ENCODE measurements at places on chromosomes 7 and 10.

DNA sequence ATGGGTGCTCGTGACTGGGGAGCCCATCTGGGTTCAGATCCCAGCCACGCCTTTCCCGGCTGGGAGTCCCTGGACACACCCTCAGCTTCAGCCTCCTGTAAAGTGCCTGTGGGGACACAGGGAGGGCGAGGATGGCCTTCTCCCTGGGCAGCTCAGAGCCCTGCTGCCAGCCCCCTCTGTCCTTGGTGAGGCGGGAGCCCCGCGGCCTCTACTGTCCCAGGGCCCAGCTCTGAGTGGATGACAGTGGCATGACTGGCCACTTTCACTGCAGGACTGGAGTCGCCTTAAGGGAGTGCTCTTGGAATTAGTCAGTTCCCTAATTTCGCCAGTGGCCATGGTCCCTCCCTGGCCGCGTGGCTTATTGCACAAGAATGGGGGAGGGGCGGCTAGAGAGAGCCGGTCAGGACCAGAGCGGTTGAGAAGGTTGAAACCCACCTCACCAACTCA, 4.6 kb downstream of the BRI3 start:
- no peak for DNase-seq

- DNase-seq: no peak
Observed at GRCh38 chr10:58320351-58321049, 14.3 kb upstream of the UBE2D1 start.

DNA sequence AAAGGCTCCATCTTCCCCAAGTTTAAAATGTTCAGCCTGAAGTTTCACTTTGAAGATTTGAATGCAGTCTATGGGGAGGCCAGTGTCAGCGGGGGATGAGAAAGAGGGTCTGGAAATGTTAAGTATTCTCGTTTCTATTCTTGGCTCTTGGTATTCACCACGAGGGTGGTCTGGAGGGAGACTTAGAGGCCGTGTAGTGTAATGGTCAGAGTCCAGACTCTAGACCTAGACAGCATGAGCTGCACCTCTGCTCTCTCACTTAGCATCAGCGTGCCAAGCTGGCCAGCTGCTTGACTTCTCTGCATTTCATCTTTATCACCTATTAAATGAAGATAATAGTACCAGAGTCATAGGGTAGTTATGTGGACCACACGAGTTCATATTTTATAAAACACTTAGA, 57.9 kb downstream of the MKX start:
- DNase-seq: no peak

- DNase-seq: no peak
Observed at GRCh38 chr7:149529136-149529718, 31.6 kb upstream of the ZNF746 start.

DNA sequence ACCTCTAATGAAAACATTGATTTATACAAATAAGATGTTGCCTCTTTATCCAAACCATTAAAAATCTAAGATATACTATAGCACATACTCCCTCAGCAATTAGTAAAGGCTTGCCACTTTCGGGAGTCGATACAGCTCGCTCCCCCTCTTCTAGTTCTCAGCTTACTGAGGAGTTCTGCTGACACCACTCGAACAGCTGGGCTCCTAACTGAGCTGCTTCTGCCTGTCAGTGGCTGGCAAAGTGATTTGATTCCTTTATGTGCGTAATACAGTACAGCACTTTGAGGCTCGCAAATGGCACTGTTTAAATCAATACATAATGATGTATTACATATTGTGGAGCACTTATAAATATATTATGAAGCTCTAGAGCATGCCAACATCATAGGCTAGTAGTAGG, 241.8 kb downstream of the CREB5 start:
- no peak for DNase-seq

- DNase-seq: no peak
Observed at GRCh38 chr7:84614821-84615501, 420.4 kb upstream of the SEMA3A start.

DNA sequence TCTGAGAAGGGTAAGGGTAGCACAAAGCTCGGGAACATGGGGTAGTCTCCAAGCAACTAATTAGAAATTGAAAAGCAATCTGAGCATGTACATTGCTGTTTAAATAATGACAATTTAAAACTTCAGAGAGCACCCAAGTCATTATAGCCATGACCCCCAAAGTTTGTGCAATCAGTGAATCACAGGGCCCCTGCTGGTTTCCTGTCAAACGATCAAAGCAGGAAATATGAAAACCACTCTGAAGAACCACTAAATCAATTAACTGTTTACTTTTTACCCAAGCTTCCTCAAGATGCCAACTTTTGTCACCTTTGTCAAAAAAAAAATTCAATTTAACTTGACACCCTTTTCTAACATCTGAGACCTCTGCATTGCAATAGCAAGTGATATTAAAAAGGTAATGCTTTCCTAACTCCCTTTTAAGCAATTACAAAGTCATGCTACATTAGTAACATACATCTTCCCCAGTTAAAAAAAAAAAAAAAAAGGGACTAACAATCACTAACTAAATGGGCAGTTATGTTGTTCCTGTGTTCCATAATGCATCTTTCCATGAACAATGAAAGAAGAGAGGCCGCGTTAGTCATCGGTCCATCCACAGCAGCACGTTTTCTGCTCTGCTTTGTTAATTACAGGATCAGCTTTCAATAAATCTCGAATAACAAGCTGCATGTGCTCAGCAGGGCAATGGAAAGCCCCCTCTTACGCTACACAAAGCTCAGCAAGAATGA, 80.6 kb downstream of the ETV1 start:
- no peak for DNase-seq

DNA sequence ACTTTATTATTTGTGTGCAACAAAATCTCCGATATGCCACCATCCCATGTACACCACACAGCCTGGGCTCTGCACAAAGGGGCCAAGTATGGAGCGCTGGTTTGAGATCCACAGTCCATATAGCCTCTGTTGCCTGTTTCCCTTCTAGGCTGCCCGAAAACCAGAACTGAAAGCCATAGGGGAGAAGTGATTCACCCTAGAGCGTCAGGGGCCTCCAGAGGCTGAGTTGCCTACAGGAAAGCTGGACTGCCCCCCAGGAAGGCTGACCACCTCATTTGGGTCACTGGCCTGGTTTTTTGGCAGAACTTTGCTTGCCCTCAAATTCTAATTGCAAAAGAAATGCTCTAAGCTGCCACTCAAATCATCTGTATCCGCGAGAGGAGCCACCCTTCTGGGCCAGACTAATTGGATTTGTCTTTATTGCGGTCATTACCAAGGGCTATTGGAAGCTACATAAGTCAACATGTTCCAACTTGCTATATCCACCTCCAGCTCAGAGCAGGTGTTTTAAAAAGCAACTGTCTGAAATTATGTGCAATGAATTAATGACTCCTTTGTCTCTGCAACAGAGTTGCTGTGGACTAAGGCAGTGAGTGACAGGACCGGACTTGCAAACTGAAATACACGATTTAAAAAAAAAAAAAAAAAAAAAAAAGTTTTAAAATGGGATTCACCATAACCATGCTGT, 28.3 kb upstream of the FRMD4A start:
- no peak for DNase-seq

- DNase-seq: no peak
Observed at GRCh38 chr7:85821926-85822325, 635.1 kb upstream of the SEMA3D start.

DNA sequence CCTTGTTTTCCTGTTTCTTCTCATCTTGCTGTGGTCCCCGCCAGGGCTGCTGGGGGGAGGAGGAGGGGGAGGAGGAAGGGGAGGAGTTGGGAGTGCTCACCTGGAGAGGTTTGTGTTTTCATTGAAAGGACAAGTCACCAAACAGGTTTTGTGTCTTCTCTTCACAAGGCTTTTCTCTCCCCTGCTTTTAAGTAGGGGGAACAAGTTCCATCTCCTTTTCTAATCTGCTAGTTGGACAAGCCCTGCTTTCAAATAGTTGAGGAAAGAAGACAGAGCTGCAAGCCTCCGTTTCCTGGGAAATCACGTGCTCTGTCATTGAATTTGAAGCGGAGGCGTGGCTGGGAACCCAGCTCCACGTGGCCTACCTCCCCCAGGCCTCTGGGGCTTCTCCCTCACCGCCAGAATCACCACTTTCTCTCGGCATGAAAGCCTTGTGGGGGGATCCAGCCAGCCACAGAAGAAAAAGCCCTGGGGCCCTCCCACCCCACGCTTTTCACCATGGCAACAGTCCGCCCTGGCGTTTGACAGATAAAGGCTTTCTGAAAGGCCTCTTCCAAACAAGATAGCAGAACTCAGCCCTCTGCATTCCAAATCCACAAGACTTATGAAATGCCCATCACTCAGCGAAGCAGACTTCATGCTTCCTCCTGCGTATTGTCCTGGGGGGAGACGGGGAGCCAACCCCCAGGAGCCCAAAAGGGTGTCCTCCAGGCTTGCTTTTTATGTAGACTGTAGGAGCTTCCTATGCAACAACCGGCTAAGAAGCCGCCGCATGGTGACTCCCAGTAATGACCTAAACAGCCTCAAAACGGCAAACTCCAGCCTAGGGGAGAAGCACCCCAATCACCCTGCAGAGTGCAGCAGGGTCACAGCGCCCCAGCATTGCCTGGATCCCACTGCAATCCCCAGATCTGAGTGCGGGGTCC, 51.7 kb downstream of the PROSER2 start:
- DNase-seq: peak; percentile 70

DNA sequence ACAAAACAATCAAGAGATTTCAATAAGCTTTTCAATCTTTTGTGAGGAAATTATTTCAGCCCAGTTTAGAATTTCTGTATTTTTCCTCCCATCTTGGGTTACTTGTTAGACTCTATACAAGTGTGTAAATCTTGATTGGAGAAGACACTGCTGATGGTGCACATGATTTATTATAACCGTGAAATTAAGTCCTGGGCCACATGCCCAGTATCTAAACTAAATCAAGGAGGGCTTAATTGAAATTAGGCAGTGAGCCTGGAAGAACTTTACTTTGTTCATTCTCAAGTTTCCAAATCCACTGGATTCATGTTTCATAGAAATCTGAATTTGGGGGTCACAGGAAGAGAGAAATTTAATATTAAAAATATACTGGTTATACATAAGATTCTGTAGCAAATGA, 44.5 kb downstream of the CSTF2T start:
- DNase-seq: no peak

GRCh38 chr10:104267721-104268404, 1.1 kb upstream of the GSTO2 start:
- DNase-seq: peak; percentile 52

DNA sequence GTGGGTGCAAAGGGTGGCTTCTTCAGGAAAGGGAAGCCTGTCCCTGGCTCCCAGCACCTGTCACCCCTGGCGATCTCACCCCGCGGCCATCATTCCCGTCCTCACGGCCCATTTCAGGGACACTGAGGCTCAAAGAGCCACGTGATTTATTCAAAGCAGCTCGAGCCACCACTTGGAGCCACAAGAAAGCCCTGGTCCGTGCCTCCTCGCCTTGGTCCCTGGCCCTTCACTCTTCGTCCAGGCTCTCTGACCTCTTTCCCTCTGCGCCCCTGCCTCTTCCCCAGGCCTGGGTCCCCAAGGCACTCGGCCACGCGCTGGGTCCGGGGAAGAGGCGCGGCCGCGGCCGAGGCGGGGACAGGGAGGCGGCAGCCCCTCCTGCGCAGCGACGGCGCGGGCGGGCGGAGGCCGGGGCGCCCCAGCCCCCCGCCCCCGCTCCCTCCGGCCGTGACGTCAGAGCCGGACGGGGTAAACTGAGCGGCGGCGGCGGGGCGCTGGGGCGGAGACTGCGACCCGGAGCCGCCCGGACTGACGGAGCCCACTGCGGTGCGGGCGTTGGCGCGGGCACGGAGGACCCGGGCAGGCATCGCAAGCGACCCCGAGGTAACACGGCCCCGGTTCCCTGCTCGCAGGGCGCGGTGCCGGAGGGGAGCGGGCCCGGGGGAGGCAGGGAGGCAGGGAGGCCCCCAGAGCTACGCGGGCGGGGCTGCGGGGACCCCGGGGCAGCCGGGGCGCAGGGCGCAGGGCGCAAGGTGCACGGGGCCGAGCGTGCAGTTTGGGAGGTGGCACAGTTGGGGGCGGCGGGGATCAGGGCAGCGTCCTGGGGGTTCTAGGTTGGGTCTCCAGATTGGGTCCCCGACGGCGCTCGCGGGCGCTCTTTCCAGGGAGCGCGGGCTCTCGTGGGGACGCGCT, at the start of gene SLC18A2:
Gene SLC18A2, plus strand, starts transcription at position 494 of the 909 bp plus-strand sequence. CDS start 580 bp downstream, outside the sequence.
- no peak for DNase-seq

DNA sequence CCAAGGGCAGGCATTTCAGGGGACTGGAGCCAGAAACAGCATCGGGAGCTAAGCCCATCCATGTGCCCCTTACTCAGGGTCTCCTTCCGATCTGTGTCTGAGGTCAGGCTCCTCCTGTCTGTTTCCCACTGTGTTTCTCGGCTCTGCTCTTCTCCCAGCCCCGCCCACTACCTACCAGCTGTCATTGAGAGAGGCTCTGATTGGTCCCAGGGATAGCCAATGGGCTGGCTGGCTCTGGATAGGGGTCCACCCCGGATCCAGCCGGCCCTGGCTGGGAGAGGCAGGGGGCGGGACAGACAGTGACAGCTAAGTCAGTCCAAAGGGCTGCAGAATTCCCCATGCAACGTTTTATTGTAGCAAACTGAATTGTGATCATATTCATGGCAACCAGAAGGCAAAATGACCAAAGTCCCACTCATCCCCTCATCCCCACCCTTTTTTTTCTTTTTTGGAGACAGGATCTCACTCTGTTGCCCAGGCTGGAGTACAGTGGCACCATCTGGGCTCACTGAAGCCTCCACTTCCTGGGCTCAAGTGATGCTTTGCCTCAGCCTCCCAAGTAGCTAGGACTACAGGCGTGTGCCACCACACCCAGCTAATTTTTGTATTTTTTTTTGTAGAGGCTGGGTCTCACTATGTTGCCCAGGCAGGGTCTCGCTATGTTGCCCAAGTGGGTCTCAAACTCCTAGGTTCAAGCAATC, 76.3 kb downstream of the CLIP2 start:
- DNase-seq: no peak

GRCh38 chr7:142855756-142856564, 1.1 kb downstream of the EPHB6 start:
- peak; percentile 14 for DNase-seq

DNA sequence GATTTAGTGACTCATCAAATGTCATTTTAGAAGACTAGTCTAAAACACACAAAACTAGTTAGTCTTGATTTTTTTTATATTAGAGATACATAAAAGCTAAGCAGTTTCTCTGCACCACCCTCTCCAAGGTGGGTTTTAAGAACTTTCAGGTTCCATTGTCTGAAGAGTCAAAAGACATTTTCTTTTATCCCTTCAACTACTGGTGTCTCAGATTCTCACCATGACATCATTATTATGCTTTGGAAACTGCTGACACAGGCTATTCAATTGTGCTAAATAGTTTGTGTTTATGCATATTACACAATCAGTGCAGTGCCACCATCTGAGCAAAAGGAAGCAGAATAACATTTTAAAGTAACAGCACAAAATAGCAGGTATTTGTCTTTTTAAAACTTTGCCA, 52.2 kb downstream of the IGF2BP3 start:
- no peak for DNase-seq

- DNase-seq: no peak
Observed at GRCh38 chr10:110812583-110812982, 59.1 kb upstream of the PDCD4 start.

GRCh38 chr10:72272689-72273409, 875 bp upstream of the DDIT4 start:
- DNase-seq: peak; percentile 57

DNA sequence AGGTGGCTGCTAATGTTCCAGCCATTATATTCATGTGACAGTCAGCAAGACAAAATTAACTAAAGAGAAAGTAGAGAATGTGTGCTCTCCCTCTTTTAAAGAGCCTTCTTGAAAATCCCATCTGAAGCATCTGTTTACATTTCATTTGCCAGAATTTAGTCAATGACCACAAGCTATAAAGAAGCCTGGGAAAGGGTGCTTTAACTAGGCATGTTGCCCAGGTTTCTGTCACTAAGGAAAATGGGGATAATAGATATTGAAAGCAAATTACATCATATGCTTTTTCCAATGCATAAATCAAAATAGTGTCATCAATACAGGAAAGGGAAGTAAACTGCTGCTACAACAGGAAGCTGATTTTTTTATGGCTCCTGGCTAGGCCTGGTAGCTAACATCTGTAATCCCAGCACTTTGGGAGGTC, 67.7 kb downstream of the ELAPOR2 start:
- no peak for DNase-seq

Measured in stimulated activated CD4-positive, alpha-beta T cell treated with anti-CD3 and anti-CD28 coated beads, Interleukin-15, amount 100 ng/mL, for 24 hours (primary cell).